Ovary (tissue), 10 donors: ENCODE measurements at places on chromosomes 6 and 20.

GRCh38 chr6:167141667-167142432 lies 15.9 kb downstream of the GPR31 start:
- peak; percentile 35 for DNase-seq

DNA sequence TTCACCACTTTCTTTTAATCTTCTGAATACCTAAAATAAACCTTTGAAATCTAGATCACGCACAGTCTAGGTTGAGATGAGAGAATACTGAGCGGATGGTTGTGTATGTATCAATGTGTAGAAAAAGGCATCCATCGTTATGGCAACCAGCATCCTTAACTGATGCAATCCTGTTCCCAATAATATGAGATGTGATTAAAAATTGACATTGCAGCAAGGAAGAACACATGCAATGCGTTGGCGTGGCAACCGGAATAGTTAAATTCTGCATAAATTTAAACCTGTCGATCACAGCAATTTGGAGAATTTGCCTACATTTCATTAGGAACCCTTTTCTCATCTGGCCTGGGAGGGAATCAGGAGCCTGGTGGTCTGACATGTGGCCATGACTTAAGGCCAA lies 1.3 kb upstream of the L3MBTL1 start:
- DNase-seq, result no peak

- no peak for DNase-seq
Observed at GRCh38 chr6:128918886-128919285, 35.9 kb downstream of the LAMA2 start.

- no peak for DNase-seq
Observed at GRCh38 chr20:2749951-2750490, 50.4 kb downstream of the CPXM1 start.

- no peak for DNase-seq
Observed at GRCh38 chr6:141610741-141611140, 522.0 kb upstream of the GJE1 start.

GRCh38 chr6:136751522-136751956 lies 40.7 kb downstream of the MAP3K5 start:
- no peak for DNase-seq

- no peak for DNase-seq
Observed at GRCh38 chr20:45969712-45970634, 2.0 kb downstream of the ZNF335 start.

DNA sequence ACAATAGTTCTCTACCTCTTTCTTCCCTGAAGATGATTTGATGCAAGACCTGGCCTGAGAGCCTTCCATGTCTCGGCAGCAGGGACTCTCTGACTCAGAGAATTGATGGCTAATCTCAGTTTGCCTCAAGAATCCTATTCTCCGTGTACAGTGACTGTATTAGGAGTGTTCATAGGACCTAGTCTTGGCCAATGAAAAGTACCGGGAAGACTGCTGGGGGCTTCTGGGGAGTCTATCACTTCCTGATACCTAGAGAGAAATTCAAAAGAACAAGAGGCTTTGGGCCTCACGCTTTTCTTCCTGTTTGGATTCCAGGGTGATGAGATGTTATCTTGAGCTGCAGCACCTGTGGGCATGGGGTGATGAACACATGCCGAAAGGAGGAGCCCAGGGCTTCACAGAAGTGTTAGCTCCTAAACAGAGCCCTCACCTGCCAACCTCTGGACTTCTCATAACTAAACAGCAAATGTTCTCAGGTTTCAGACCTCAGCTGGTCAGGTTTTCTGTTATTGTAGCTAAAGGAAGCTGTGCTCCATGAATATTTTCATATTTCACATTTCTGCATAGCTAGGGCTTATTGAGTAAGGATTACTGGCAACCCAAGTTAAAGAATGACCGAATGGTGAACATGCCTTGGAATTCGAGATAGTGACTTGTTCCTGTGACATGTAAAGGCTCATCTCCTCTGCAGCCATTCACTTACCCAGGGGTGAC lies 323.1 kb upstream of the AGPAT4 start:
- no peak for DNase-seq

DNA sequence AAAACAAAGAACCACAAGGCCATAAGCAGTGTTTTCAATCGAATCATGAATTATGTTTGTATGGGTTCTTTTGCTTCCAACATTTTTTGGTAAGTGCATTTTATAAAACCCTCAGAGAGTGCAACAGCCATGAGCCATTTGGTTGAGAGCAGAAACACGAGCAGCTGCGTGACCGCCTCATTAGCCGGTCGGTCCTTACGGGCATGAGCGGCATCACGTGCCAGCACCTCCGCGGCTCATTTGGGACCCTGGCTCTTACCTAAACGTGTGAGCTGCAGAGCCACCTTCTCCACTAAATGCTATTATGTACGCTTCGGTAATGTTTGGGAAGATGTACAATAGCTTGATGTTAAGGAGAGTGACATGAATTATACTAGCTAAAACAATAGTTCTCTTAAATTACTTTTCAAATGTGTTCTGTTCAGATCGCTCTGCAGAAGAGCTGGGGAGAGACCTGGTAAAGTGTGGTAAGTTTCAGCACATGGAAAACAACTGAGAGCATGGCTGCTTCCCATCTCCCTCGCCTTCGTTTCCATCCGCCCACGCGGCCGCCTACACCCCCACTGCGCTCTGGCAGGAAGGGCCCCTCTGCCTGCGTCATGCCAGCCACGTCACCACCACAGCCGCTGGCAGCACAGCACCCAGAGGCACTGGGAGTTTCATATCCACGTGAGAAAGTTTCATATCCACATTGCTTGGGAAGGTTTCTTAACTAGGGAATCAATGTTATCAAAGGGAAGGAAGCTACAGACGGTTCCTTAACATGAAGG lies 23.7 kb upstream of the PDE10A start:
- DNase-seq, result no peak

DNA sequence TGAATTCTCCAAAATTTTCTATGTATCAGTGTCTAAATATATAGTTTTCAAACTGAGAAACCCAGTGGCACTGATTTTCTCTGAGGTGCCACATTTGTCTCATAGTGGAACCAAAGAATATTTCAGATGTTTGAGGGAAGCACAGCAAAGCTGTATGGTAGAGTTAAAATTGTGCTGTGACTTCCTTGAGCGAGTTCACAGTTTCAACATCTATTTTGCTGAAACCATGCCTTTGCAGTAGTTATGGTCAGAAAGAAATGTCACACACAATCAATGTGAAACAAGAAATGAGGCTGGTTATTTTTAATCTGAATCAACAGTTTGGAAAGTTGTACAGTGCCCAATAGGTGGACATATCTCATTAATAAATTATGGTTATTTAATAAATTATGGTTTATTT lies 394.0 kb upstream of the SPTLC3 start:
- DNase-seq, result no peak

DNA sequence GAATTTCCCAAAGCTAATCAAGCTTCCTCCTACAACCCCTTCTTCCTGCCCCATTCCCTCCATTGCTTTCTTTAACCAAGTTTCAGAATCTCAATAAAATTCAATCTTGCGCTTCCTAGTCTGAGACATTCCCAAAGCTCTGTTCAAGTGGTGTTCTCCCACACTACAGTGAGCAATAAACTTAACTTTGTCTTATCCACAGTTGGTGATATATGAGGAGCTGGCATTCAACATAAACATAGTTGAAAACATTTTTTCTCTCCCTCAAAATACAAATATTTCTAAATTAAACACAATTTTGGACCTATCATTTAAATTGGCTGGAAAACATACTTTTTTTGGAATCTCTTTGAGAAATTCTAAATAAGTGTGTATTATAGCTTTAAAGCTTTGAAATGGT lies 129.7 kb upstream of the HMGCLL1 start:
- no peak for DNase-seq

- no peak for DNase-seq
Observed at GRCh38 chr20:9214685-9215084, 145.8 kb downstream of the PLCB4 start.

DNA sequence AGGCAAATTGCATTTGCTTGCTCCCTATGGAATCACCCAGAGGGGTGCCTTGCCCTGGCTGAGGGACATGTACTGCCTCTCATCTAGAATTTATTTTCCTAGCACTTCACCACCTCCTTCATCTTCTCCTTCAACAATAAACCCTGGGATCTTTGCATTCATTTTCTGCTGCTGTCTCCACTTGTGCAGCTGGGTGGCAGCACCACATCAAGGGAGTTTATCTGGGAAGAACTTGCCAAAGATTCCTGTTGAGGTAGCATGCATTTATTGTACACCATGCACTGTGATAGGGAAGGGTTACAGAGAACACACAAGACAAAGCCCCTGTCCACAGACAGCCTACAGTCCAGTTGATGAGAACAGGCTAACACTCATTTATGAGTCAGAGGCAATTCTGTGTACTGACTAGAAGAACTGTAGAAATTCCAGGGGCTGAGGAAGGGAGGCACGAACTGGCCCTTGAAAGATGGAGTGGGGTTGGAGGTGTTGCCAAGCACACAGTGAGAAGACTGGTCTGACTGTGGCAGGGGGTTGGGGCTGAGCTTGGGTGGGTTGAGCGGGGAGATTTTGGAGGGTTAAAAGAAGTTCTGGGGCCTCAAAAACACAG lies 17.5 kb downstream of the C20orf173 start:
- no peak for DNase-seq

GRCh38 chr6:69771158-69771906 lies 25.5 kb downstream of the LMBRD1 start:
- no peak for DNase-seq

DNA sequence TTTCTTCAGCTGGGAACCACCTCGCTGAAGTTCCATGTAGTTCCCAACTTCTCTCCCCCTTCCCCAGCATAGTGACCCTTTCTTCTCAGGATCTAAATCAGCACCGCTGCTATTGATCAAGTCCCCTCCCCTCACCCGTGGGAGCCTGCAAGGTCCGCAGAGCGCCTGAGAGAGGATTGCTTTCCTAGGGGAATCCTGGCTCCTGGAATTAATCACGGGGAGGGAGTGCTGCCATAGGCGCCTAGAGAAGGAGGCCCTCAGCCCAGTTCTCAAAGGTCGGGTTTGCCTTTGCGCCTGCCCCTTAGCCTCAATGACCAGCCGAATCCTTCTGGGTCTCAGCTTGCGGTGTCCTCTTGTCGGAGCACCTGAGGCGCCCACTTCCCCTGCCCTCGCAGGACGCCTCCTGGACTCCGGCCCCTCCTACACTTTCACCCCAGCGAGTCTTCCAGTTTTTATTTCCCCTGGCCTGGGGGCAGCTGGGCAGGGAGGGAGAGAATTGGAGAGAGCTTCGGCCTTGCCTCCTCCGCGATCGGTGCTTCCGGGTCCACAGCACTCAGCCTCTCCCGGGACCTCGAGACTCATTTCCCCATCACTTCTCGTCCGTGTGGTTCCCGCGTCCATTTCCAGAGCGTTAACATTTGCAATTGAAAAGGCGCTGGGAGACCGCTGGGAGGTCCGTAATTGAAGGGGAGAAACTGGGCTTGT lies 3.1 kb upstream of the NKX2-2 start:
- no peak for DNase-seq

DNA sequence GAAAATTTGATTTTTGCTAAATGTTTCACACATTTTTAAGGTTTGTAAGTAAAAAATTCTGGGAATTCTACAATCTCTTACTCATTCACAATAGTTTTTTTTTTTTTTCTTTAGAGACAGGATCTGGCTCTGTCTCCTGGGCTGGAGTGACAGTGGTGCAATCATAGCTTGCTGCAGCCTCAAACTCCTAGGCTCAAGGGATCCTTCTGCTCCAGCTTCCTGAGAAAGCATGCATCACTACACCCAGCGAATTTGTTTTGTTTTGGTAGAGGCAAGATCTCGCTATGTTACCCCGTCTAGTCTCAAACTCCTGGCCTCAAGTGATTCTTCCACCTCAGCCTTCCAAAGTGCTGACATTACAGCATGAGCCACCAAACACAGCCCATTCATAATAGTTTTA lies 232.8 kb downstream of the GJA1 start:
- DNase-seq, result no peak

DNA sequence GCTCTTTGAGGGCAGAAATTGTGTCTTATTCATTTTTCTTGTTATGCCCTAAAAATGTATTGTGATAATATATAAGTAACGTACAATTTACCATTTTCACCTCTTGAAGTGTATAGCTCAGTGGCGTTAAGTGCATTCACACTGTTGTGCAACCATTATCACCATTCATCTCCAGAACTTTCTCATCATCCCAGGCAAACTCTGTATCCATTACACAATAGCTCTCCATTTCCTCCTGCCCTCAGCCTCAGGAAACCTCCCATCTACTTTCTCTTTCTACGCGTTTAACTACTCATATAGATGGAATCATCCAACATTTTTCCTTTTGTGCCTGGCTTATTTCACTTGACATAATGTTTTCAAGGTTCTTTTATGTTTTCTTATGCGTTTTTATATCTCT lies 184.6 kb downstream of the ESR1 start:
- no peak for DNase-seq

- no peak for DNase-seq
Observed at GRCh38 chr6:77650098-77650663, 2.7 kb upstream of the MEI4 start.

GRCh38 chr6:164151161-164152120 lies 736.9 kb downstream of the QKI start:
- no peak for DNase-seq

DNA sequence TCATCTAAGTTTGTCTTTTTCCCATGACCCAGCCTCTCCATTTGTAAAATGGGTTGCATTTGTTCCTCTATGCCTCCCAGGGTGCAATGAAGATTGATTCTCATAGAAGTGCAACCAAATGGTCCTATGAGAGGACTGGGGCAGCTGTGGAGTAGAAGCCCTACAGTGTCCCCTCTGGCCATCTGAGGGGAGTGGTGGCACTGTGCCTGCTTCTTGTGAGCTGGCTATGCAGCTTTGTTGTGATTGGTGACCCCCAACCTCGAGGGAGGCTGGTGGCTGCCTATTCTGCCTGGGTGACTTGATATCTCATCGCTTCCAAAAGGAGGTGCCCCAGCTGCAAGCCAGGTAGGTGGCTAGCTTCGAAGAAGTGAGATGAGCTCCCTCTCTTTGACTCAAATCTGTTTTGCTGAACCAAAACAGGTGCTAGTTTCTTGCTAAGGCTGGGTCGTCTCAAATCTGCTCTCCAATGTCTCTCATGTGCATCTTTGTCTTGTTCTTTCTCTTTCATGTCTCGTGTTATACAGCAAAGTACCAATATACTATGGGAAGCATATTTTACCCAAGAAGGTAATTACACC lies 33.9 kb downstream of the TXLNB start:
- DNase-seq, result no peak

- DNase-seq, result no peak
Observed at GRCh38 chr6:130148181-130148580, 74.6 kb downstream of the SAMD3 start.

GRCh38 chr20:3358676-3359340 lies 48.7 kb downstream of the DNAAF9 start:
- no peak for DNase-seq

GRCh38 chr6:75353644-75354043 lies 69.1 kb upstream of the TMEM30A start:
- DNase-seq, result no peak

DNA sequence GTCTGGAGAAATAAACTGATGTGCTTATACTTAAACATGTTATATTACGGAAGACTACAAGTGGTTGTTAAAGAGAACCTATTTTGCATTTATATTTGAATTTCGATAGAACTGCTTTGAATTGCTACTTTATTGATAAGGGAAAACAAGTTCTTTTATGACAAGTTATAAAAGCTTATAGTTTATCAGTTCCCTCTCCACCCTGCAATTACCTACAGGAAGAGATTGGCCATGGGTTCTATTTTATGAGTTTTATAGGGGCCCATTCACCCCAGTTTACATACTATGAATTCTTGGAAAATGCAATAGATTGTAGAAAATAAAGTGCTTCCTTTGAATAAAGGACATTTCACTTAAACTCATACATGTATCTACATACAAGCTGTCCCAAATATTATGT lies 144.4 kb downstream of the AHI1 start:
- DNase-seq, result no peak
